ENCODE measurements at places on chromosomes 13 and 19.

GRCh38 chr19:14405380-14405757, 13.8 kb downstream of the DDX39A start:
- no peak for DNase-seq

- DNase-seq, result no peak
Observed at GRCh38 chr19:3771906-3772455, at the start of gene RAX2. Gene RAX2 (minus strand): TSS chr19:3772228. CDS start chr19:3771742, 486 bp downstream.

DNA sequence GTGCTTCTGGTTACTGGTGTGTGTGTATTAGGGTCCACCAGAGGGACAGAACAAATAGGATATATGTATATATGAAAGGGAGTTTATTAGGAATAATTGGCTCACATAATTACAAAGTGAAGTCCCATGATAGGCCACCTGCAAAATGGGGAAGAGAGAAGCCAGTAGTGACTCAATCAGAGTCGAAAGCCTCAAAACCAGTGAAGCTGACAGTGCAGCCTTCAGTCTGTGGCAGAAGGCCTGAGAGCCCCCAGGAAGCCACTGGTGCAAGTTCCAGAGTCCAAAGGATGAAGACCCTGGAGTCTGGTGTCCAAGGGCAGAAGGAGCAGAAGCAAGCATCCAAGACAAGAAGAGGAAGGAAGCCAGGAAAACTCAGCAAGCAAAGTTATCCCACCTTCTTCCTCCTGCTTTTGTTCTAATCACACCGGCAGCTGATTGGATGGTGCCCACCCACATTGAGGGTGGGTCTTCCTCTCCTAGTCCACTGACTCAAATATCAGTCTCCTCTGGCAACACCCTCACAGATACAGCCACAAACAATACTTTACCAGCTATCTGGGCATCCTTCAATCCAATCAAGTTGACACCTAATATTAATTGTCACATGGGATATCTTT, 21.7 kb upstream of the SCEL start:
- DNase-seq, result no peak

DNA sequence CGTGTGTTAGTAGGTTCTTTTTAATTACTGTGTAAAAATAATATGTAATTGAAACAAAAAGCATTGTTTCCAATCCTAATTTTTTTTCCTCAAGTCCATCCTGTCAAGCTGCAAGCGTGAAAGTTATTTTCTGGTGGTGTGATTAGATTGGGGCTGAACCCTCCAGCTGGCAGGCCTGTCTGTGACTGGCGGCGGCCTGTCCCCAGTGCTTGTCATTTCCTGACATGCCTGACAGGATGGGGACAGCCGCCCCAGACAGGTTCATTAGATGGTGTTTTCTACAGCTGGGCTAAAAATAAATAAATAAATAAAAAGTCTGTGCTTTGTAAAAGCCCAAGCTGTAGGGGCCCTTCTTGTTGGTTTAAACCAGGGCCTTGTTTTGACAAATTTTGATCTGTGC, 53.7 kb upstream of the MAB21L1 start:
- no peak for DNase-seq

DNA sequence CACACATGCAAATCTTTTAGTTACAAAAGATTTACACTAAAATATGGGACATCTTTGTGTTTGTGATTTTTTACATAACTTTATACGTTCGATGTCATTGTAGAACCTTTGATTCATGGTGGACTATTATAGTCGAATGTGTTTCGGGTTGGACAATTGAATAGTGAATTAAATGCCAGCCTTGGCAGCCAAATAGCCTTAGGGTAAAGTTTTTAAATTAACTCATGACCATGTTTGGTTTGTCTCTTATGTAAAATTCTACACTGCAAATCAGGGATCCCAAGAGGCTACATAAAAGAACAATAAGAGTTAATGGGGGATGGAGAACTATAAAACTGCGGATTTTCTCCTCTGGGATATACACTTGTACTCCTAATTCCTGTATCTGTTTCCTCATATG, 1735.6 kb upstream of the SPRY2 start:
- no peak for DNase-seq

- no peak for DNase-seq
Observed at GRCh38 chr13:59686798-59687394, 476.8 kb downstream of the DIAPH3 start.

- DNase-seq, result no peak
Observed at GRCh38 chr19:1222394-1222793, 15.4 kb downstream of the CBARP start.

GRCh38 chr19:11096210-11096841, 7.1 kb downstream of the LDLR start:
- DNase-seq, result no peak

DNA sequence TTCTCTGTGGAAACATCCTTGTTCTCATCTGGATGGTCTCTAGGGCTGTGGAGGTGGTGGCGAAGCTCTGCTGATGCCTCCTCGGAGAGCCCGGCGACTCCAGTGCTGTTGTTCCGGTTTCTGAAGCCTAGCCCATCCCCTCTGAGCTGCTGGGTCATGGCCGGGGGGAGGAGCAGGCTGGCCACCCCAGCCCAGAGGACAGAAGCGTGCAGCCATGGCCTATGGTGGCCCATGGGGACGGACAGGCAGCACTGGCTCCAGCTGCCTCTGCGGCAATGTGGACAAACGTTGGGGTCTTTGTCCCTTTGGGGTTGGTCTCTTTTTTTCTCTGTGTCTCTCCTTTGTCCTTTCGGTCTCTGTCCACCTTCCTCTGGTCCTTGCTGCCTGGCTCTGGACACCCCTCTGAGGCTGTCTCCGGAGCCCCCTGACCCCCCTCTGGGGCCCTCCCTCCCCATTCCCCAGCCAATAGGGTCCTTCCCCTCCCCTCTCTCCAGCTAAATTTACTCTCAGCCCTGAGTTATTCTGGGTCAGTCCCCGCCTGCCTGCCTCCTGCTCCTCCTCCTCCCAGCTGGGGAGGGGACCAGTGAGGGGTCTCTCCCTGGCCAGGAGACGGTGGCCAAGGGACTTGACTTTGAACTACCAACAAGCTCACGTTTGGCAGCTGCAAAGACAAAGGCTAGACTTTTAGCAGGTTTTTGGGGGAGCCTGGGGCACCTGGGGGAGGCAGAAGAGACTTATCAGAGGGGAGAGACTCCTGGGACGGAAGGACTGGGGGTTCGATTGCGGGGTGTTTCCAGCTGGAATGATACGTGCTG, at the start of gene HRC:
HRC (minus strand) TSS at position 392 of the 815 bp plus-strand sequence; CDS start at position 233, 159 bp downstream.
- no peak for DNase-seq

DNA sequence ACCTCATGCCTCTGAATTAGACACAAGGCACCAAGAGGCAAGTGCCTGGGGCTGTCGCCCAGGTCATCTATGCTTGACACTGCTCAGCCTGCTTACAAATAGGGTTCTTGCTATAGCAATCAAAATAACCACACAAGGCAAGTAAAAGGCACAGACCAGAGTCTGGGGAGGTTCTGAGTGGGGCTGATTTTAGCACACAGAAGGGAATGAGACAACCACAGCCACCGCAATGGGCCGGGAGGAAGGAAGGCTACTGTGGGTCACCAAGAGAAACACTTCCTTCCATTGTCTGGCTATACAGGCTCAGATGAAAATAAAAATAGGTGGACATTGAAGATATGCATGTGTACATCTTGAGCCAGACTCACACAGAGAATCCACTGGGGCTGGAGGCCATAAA, 159.1 kb downstream of the DLEU7 start:
- no peak for DNase-seq

GRCh38 chr19:49887037-49887664, 9.5 kb downstream of the IL4I1 start:
- no peak for DNase-seq

- DNase-seq, result no peak
Observed at GRCh38 chr13:84553227-84553626, 671.0 kb upstream of the SLITRK1 start.

- DNase-seq, result no peak
Observed at GRCh38 chr13:38866649-38867048, 124.0 kb downstream of the STOML3 start.

DNA sequence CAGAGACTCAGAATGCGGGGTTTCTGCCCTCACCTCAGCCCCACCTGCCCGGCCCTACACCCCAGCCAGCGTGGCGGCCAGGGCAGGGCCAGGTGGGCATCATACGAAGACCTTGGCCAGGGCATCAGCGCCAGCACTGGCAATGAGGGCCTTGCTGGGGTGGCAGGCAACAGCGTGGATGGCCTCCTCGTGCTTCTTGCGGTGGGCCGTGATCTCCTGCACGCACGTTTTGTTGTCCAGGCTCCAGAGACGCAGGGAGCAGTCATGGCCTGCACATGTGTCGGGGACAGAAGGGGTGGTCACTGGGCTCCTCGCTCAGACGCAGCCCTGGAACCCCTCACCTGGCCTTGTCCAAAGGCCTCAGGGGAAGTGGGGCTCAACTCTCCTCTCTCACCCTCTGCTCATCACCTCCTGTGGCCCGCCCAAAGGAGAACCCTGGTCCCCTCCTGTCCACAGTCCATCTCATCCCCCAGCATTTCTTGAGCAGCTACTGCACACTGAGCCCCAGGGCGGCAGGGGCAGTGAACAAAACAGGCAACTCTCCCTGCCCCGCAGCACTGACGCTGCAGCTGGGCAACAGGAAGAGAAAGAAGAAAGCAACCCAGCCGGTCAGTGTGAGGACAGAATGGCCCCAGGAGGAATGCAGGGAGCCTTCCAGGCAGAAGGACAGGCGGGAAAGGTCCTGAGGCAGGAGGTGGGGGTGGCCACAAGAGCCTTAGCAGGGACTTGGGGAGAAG, 3.8 kb upstream of the PRKD2 start:
- DNase-seq, result no peak

GRCh38 chr19:30148039-30148790, 206.2 kb downstream of the URI1 start:
- DNase-seq, result no peak
